ENCODE measurements at places on chromosomes 12 and 14. TPM values are rescaled to one million over a fixed set of nuclear protein-coding genes. Genes with fewer than 3 reads are reported as not detected.

The ADAMTS20 gene
- not detected for total RNA-seq

The IL31 gene
- total RNA-seq: not detected

The CFAP73 gene
- not detected for total RNA-seq

The GPHN gene
- 8.3 TPM for total RNA-seq

The RPL6 gene
- 1,534 TPM for total RNA-seq

The RBM25 gene
- 42.5 TPM for total RNA-seq

The NGB gene
- not detected for total RNA-seq

The STON2 gene
- 46.1 TPM for total RNA-seq

The FGD6 gene
- total RNA-seq: 6.1 TPM

The LMNTD1 gene
- total RNA-seq: 0.44 TPM

The MANSC4 gene
- not detected for total RNA-seq

The AMDHD1 gene
- total RNA-seq: 0.33 TPM

The KRT79 gene
- total RNA-seq: not detected

All from smooth muscle cell of trachea (primary cell).